ENCODE measurements at places on chromosomes 7 and 10.

GRCh38 chr7:4707217-4707741 lies 25.2 kb downstream of the FOXK1 start:
- ATAC-seq, result no peak

- peak; percentile 70 for ATAC-seq
Measured at GRCh38 chr10:97939446-97939990, 89.9 kb downstream of the GOLGA7B start.

- ATAC-seq, result no peak
Measured at GRCh38 chr7:14024406-14024805, 34.9 kb upstream of the ETV1 start.

DNA sequence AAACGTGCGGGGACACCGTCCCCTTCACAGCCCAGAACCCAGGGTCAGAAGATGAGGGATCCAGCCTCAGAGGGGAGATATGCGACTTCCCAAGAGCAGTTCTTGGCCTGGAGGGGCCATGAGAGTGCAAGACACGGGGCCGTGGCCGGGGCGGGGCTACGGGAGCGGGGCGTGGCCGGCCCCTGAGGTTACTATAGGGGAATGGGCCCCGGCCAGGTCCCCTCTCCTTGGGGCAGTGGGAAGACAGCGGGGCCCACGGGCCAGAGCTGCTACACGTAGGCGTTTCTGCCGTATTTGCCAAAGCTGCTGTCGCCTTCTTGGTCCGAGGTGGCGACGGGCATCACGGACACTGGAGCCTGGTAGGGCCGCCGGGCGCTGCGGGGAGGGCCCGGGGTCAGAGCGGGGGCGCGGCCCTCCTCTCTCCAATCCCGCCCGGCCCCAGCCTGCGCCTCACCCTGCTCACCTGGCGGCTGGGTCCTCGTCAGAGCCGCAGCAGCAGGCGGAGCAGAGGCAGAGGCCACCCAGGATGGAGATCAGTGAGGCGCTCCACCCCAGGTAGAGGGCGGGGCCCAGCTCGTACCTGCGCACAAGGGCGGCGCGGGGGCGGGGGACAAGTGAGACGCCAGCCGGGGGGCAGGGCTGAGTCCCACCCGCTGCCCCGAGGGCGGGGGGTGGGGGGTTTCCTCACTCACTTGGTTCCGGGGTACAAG lies 5.3 kb downstream of the CLDN15 start:
- peak; percentile 95 for ATAC-seq

DNA sequence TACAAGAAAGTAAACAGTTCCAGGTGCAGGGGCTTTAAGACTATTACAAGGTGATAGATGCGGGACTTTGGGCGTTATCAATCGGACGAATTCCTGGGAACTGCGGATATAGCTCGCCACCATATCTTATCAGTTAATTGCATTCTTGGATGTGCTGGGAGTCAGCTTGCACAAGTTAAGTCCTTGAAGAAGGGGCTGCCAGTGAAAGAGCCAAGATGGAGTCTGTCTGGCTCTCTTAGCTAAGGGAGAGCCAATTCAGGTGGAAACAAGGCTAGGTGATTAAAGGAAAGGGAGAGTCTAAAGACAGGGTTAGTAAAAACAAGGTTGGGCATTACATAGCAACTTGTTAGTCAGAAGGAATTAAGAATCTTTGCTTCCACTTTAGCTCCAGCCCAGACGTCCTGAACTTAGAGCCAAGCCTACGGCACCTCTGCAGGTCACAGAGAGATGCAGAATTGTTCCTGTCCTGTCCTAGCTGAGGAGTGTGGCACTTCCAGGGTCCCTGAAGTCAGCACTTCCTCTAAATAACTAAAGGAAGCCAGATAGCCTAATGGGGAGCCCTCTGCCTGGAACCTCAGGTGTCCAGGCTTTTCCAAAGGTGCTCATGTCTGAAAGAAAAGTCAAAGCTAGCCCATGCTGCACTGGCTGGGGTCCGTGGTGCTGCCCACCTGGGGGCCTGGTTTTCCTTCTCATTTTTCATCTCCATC lies 17.3 kb downstream of the ZC3HAV1 start:
- no peak for ATAC-seq

- ATAC-seq, result peak; percentile 72
Measured at GRCh38 chr7:114413761-114414155, 857 bp upstream of the FOXP2 start.

GRCh38 chr7:127940381-127941160 lies 90.7 kb downstream of the LRRC4 start:
- ATAC-seq, result no peak

DNA sequence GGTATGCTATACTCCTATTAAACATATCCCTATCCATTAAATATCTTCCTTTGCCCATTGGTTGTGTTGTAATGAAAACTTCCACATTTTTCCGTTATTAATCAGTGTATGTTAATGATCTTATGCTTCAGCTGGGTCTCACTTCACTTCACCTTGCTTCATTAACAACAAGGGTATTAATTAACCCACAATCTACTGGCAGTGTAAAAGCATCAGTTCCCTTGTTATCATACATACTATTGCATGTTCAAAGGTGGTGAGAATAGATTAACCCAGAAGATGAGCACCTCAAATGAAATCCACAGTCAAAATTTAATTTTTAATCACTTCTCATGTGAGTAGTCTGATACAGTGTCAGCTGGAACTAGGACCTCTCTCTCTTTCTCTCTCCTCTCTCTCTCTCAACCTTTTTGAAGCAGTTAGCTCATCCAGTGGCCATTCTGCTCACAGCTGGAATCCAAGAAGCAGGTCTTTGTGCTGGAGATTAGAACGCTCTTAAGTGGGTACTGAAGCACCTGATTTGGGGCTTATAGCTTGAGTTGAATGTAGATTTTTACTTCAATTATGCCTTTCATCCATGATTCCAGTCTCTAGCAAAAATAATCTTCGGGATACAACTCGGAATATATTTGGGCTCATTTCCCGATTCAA lies 172.3 kb downstream of the RAPGEF5 start:
- no peak for ATAC-seq

GRCh38 chr7:17988141-17988540 lies 39.5 kb downstream of the PRPS1L1 start:
- no peak for ATAC-seq

GRCh38 chr7:6489612-6490011 lies 41.9 kb upstream of the DAGLB start:
- peak; percentile 19 for ATAC-seq

DNA sequence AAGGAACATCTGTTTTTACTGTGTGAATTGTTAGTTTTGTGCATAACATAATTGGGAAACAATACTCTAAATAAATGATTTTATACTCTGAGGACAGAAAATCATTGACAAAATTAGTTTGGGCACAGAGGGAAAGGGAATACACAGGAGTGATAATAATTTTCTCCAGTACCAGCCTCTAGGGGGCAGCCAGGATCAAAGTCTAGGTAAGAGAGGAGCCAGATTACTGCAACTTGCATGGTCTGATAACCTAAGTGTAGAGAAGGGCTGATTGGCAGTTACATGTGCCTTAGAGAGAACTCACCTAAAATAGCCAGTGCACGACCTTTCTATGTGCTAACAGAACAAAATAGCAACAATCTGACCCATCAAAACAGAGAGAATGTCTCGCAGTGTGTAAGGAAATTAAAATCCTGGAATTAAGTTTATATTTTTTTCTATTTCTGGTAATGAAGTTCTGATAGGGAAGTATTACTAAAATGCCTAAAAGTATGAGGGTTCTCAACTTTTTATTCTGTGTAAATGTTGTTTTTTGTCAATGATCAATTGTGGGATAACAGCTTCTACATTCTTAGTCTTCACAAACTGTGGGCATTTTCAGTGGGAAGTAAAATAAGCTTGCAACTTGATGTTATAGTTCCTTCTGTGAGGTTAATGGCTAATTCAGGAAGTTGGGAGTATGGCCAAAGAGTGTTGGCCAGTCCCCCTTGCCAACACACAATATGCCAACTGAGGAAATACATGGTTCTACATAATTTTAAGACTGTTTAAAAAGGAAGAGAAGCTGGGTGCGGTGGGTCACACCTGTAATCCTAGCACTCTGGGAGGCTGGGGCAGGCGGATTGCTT lies 66.4 kb downstream of the EXOC6 start:
- peak; percentile 59 for ATAC-seq

DNA sequence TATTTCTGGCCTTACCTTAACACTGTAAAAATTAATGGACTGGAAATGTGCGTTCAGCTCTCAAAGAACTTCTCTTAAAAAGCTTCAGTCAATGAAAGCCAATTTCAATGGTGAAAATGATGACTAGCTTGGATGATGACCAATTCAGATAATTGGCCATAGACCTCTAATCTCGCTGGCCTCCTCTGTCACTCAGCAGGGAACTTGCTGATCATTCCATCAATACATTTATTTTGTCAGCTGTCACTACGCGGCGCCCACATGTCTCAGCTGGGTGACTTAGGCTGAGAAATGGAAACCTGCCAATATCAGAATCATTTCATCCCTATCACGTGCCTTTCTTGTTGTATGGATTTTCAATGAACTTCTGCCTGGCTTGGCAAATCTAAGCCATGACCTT lies 673.0 kb upstream of the AUTS2 start:
- no peak for ATAC-seq

Data from esophagus mucosa (tissue), 1 donor.